ENCODE measurements at places on chromosomes 11 and 22.

DNA sequence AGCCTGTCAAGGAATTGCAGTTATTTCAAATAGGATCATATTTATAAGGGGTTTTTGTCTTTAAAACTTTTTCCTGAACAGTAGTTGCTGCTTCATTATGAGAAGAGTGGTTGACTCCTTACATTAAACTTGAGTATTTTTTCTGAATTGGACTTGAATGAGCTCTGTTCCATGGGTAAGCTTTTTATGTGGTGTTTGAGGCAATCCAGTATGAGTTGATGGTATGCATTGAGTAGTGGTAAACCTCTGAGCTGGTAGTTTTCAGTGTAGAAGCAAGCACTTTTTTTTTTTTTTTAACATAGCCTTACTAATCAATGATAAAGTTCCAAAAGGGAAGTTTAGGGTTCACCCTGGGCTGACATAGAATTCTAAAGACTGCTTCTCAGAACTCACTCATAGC is 3.4 kb downstream of the KMT2A start:
- DNase-seq, result no peak

DNA sequence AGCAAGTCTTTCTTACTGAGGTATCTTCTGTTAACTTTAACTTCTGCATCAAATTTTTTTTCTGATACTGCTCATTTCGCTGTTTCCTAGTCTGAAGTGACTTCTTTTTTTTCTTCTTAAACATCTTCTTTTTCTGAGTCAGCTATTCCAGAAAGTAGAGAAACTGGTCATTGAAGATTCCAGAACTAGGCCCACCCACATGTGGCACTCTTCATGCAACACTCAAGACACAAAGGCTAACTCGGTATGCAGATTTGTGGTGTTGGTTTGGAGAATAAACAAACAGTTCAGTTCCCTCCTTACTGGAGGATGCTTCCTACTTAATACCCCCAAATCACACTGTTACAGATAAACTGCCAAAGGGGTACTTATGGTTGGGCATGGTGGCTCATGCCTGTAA is 25.2 kb upstream of the MTCH2 start:
- DNase-seq, result no peak

- DNase-seq, result peak; percentile 25
These were observed 4.9 kb downstream of the RAB3IL1 start for GRCh38 chr11:61912530-61912898.

DNA sequence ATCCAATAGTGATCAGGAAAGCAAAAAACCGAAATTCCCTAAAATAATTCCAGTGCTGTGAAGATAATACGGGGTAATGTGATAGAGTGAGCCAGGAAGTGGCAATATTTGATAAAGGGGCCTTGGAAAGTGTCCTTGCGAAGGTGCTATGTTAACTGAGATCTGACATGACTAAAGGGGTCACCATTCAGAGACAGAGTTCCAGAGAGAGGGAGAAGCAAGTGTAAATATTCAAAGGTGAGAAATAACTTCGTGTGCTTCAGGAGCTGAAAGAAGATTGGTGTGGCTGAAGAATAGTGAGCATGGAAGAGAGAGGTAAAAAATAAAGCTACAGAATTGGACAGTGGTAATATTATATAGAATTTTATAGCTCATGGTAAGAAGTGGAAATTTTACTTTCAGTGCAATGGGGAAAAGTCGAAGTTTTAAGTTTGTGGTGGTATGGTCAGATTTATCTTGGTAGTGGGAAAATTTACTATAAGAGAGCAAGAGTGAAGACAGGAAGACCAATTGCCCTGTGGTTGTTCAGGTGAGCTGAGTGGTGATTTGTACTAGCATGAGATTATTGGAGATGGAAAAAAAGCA is 164.5 kb downstream of the JRKL start:
- no peak for DNase-seq

DNA sequence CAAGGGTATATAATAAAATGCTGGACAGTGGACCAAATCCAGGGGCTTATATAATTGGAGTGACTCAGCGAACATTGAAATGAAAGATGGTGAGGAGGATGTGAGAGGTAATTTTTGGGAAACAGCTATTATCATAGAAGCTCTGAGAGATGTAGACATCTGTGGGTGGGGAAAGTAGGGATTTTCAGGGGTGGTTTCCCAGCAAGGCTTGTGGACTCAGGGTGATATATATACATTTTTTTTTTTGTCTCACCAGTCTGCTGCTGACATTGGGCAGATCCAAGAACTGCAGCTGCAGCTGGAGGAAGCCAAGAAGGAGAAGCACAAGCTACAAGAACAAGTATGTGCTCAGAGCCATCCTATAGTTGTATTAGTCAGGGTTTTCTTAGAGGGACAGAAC is 208.1 kb downstream of the MYO18B start:
- no peak for DNase-seq

GRCh38 chr11:64778473-64779298 is at the start of gene SF1:
Gene SF1 (minus strand): TSS chr11:64778542. CDS start chr11:64778392, 150 bp downstream.
- DNase-seq, result peak; percentile 98

- DNase-seq, result no peak
These were observed 45.5 kb downstream of the ARL14EP start for GRCh38 chr11:30368394-30368793.

DNA sequence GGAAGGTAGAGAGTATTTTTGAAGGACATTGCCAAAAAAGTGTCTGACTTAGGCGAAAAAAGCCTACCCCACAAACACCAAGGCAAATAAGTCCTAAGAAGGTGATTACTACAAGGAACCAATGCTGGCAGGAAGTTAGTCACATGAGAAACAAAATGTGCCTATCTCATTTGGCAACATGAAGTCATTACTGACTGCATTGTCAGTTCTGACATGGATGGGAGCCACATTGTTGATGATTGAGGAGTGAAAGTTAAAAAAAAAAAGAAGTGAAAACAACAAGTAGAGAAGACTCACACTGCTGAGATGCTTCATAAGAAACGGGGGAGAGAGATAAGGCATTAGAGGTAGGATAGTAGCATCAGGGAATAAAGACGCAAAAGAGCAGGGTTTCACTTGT is 141.5 kb upstream of the FAT3 start:
- no peak for DNase-seq

- no peak for DNase-seq
These were observed 816.2 kb upstream of the LUZP2 start for GRCh38 chr11:23680488-23681230.

GRCh38 chr22:19599626-19600243 is 75.5 kb upstream of the CLDN5 start:
- DNase-seq, result no peak

DNA sequence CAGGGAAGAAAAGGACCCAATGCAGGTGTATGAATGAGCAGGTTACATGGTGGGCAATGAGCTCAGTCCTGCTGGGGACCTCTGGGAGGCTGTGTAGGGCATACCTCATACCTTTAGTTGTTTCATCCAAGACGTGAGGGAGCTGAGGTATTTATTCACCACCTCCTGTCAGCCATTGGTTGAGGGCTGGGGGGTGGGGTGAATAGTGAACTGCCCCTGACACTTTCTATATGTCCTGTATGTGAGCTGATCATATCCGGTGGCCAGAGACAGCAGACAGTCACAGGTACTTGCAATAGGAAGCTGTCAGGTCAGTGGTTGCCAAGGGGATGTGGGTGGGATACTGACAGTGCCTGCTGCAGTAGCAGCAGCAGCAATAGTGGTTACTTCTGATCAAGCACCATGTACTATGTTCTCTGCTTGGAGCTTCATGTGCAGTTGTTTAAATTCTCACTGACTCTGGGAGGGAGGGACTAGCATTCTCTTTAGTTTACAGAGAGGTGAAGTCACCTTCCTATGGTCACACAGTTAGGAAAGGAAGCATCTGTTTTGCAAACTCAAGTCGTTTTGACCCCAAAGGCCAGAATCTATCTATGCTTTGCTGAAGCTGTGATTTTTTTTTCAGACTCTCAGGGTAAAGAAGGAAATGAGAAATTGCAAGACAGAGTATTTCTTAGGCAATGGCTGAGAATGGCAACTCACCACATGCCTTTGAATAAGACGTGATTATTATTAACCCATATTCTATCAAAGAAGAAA is 54.0 kb downstream of the MIAT start:
- no peak for DNase-seq

- DNase-seq, result no peak
These were observed 25.6 kb downstream of the FADS2 start for GRCh38 chr11:61853698-61854169.

GRCh38 chr22:49092716-49093115 is 735.0 kb downstream of the BRD1 start:
- DNase-seq, result no peak

DNA sequence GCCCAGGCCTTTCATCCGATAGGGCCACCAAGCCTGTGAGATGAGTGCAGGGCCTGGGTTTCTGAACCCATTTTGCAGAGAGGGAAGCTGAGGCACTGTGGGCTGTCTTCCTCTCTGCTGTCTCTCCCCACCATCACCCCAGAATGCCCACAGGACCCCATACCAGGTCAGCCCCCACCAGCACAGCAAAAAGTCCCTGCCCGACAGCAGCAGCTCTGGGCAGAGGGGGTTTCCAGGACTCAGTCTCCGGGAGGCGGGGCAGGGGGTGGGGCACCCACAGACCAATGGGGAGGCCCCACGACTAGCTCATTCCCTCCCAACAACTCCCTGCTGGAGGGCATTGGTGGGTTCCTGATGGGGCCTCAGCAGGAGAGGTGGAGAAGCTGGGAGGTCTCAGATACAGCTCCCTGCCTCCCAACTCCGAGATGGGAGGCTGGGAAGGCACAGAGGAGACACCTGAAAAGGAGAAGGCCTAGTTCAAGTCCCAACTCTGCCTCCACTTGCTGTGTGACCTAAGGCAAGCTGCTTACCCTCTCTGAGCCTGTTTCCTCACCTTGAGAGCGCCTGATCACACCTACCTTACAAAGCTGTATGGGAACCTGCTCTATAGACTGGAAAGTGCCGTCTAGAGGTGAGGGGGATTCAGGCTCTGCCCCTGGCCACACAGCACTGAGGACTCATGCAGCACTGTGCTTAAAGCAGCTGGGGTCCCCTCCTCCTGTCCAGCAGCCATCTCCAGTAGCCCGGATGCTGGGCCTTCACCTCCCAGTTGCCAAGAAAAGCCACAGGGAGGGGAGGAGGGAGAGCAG is 3.5 kb downstream of the CBX7 start:
- peak; percentile 65 for DNase-seq

DNA sequence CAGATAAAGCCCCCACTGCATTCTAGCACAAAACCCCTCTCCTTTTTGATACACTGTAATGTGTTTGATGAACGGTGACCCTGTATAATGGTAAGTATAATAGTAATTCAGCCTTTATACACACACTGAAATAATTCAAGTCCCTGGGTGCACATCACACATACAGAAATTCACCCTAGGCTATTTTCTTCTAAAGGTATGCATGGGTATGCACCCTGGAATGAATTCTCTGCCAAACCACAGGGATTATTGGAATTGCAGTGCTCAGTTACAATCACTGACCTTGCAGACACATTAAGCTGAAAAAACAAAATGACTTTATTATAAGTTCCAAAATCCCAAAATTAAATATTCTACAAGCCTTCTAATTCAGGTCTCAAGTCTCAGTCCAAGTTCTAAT is 245.9 kb upstream of the FAT3 start:
- no peak for DNase-seq

GRCh38 chr11:126914941-126915340 is 85.6 kb downstream of the KIRREL3 start:
- no peak for DNase-seq

DNA sequence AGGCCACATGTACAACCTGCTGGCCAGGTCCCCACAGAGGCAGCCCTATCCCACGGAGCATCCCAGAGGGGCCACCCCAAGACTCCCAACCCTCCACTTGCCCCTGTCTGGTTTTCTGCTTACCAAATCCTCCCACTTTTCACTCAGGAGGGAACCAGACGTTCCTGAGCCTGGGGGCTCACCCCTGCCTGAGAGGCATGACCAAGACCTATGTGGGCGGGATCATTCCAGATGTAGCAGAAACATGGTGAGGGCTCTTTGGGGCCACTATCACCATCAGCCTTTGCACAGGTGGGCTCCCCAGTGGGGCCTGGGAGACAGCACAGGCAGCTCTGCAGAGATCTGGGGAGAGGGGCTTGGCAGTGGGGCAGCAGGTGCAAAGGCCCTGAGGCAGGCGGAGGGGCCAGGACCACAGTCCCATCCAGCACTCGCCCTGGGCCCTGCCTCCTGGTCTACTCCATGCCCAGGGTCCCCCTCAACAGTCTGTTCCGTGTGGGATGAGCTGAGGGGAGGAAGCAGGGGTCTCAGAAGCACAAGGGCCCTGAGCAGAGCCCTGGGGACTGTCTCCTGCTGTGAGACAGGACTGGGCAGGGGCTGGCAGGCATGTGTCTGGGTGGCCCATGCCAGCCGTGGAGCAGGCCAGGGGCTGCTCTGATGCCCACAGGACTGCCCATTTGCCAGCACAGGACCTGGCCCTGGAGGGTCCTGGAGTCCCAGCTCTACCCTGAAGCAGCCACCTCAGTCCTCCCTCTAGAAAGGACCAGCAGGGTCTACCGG is 9.4 kb downstream of the PIM3 start:
- DNase-seq, result peak; percentile 13

DNA sequence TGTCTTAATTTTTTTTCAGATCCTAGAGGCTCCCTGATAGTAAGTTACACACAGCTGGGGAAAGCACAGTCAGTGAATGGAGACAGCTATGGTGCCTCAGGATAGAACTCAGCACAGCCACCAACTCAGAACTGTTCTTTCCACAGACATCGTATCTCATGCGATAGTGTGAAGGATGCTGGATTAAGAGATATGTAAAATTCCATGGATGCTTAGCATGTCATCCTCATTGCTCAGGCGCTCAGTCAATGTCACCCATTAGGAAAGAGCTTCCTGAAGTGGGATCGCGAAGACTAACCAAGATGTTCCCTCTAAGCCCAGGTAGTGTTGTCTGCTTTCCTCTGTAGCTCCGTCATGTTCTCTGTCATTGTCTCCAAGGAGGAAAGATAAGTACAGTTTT is 1000.4 kb downstream of the OPCML start:
- no peak for DNase-seq

GRCh38 chr11:8229299-8230177 is 34.1 kb downstream of the LMO1 start:
- DNase-seq, result peak; percentile 38

All from left ventricle myocardium inferior (tissue), 1 donor.